ENCODE measurements at places on chromosomes 7 and 10. TPM values are rescaled to one million over a fixed set of nuclear protein-coding genes. Genes with fewer than 3 reads are reported as not detected.

VSTM4 gene
- 0.11 TPM for total RNA-seq

PTPN12 gene
- 8.5 TPM for total RNA-seq

GARIN1A gene
- 0.07 TPM for total RNA-seq

TMEM139 gene
- 1.2 TPM for total RNA-seq

SAP25 gene
- total RNA-seq = 9.9 TPM

COMMD3 gene
- total RNA-seq = 77.1 TPM

TRIM74 gene
- 0.40 TPM for total RNA-seq

SLC26A3 gene
- not detected for total RNA-seq

DNAJC30 gene
- total RNA-seq = 7.8 TPM

STAMBPL1 gene
- total RNA-seq = 40.2 TPM

ASIC3 gene
- 6.7 TPM for total RNA-seq
